ENCODE measurements at places on chromosomes 5 and 9. TPM values are rescaled to one million over a fixed set of nuclear protein-coding genes. Genes with fewer than 3 reads are reported as not detected.

GRCh38 chr9:5315187-5315923, 10.8 kb upstream of the RLN2 start:
- no peak overlapping the region for H3K4me3 ChIP-seq
- DNase-seq: no peak
- peaks cover 24% of the 10 kb centered on the region for H3K36me3 ChIP-seq
- no peaks in the 10 kb centered on the region for H3K4me1 ChIP-seq

DNA sequence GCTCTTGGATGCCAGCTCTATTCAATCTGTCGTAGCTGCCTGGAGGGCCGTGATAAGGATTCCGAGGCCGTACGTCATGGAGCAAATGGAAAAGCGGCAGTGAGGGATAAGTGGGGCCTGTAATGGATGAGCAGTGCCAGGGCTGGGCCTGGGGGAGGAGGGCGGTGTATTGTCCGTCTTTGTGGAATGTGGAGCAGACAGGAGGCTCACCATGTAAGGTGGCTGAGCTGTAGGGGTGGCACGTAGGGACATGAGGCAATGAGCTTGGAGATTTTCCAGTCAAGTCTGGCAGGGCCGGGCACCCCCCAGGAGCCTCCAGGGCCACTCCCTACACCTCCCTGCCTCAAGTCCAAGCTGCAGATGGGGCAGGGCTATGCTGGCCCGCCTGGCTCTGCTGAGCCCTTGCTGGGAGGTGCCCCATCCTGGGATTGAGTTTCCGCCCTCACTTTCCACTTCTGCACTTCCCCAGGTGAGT, 29.2 kb downstream of the NCS1 start:
- H3K27ac ChIP-seq: no peak overlapping the region
- no peaks in the 10 kb centered on the region for H3K27me3 ChIP-seq
- H3K36me3 ChIP-seq: no peaks in the 10 kb centered on the region
- DNase-seq: no peak

DNA sequence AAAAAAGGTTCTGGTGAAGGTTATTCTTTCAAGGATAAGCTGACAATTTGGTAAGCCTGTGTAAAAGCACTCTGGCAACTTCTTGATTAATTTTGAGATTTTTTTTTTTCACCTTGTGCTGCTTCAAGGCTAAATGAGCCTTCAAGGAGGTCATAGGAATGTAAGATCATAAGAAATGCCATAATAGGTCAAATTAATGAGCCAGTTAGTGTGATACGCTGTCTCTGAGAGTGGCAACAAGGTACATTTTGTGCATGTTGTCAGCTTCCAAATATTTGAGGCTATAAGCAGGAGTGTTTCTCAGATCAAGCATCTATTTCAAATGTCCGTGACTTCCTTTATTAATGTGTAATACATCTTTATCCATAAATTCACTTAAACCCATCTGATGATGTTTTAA, 72.3 kb upstream of the CDH6 start:
- no peaks in the 10 kb centered on the region for H3K36me3 ChIP-seq
- no peaks in the 10 kb centered on the region for H3K27me3 ChIP-seq
- H3K4me3 ChIP-seq: no peak overlapping the region
- H3K27ac ChIP-seq: no peak overlapping the region

The IFNE gene
- total RNA-seq: not detected

Measured in activated CD4-positive, alpha-beta memory T cell treated with anti-CD3 and anti-CD28 coated beads for 36 hours (primary cell).